ENCODE measurements at places on chromosomes 6 and 20. TPM values are rescaled to one million over a fixed set of nuclear protein-coding genes. Genes with fewer than 3 reads are reported as not detected.

DNA sequence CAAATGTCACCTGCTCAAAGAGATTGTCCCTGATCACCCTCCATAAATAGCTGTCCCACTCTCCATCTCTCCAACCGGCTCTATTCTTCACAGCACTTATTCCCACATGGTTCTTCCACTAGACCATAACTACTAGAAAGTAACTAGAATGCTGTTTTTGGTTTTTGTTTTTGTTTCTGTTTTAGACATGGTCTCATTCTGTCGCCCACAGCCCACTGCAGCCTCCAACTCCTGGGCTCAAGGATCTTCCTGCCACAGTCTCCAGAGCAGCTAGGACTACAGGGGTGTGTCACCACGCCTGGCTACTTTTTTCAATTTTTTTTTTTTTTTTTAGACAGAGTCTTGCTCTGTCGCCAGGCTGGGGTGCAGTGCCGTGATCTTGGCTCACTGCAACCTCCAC, 12.2 kb downstream of the MMP24 start:
- no peak for ATAC-seq

Gene ZBTB46
- total RNA-seq: 6.2 TPM

- no peak for ATAC-seq
Observed at GRCh38 chr20:21272279-21272678, 30.9 kb upstream of the XRN2 start.

DNA sequence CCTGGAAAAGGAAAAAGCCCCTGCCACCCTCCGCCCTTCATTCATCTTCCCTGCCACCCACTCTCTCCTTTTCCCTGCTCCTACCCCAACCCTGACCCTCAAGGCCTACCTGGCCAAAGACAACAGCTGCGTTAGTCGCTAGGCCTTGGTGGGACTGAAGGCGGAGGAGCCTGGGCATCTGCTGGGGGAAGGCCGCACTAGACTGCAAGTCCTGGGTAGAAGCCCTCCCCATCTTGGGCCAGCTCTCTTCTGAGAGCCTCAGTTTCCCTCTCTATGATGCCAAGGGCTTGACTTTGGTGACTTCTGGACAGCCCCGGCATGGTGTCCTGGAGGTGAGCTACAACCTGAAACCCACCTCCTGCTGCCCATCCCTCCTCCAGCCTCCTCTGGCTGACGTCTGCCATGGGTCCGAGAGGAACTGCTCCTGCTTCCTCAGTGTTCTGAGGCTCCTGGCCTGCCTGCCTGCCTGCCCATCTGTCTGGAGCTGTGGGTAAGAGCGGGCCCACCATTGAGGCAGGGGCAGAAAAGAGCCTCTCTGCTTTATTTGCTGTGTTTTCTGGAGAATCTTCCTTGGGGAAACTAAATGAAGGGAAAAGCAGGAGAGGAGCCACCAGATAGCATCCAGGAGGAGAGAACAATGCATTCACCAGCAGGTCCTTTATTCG, 7.5 kb upstream of the FOXC1 start:
- ATAC-seq: no peak

DNA sequence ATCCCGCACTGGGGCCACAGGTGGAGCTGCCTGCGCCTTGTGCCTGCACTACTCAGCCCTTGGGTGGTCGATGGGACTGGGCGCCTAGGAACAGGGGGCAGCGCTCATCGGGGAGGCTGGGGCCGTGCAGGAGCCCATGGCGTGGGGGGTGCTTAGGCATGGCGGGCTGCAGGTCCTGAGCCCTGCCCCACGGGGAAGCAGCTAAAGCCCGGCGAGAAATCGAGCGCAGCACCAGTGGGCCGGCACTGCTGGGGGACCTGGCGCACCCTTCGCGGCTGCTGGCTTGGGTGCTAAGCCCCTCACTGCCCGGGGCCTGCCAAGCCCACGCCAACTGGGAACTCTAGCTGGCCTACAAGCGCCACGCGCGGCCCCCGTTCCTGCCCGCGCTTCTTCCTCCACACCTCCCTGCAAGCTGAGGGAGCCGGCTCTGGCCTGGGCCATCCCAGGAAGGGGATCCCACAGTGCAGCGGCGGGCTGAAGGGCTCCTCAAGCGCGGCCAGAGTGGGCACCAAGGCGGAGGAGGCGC, 5.8 kb downstream of the HIVEP1 start:
- ATAC-seq: no peak

GRCh38 chr20:59020938-59021551, 1.8 kb downstream of the TUBB1 start:
- ATAC-seq: no peak

GRCh38 chr20:39433466-39433865, 471.3 kb downstream of the DHX35 start:
- no peak for ATAC-seq

GRCh38 chr6:142872376-142872775, 72.6 kb downstream of the HIVEP2 start:
- no peak for ATAC-seq

DNA sequence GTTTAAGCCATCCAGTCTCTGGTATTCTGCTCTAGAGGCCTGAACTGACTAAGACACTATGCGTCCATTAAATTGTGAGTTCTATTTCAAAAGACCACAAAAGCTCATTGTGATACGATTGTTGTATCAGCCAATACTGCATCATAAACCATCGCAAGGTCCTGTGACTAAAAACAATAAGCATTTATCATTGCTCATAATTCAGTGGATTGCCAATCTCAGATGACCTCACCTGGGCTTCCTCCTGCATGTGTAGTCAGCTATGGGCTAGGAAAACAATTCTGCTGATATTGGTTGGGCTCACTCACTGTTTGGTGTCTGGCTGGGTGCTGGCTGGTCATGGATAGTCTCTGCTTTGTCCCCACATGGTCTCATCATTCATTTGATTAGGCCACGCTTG, 592.7 kb upstream of the BTBD3 start:
- ATAC-seq: no peak

- ATAC-seq: no peak
Observed at GRCh38 chr6:2839195-2839981, 2.3 kb downstream of the SERPINB1 start.

GRCh38 chr6:32819729-32820128, 2.9 kb upstream of the HLA-DOB start:
- ATAC-seq: peak; percentile 63

- ATAC-seq: peak; percentile 10
Observed at GRCh38 chr6:31794866-31795615, 511 bp downstream of the VARS1 start.

- peak; percentile 10 for ATAC-seq
Observed at GRCh38 chr6:149474108-149474935, 10.5 kb downstream of the ZC3H12D start.
